ENCODE measurements at places on chromosomes 7 and 10.

DNA sequence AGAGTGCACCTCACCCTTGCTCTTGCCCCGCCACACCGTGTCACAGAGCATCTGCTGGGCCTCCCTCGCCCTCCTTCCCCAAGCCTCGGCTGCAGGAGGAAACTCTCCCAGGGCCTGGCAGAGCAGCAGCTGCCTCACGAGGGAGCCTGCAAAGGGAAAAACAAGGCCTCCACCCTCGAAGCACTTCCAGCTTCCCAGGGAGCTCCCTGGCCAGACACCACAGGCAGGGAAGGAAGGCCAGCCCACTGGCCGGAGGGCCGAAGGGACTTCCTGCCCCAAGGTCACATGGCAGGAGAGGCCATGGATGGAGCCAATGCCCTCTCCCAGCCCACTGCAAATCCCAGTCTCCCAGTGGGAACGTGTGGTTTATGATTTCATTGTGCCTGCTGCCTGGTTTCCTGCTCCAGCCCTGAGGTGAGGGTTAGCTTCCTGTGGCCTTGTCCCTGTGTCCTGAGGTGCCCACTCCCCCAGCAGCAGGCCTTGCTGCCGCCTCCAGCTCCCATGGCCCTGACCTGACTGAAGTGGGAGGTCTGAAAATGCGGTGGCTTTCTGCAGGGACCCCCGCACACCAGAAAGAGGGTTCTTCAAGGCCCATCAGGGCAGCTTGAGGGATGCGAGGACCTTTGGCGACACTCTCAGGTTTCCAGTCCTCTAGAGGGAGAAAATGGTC is 100.5 kb upstream of the PPIF start:
- DNase-seq: no peak

- no peak for DNase-seq
These were observed 5.2 kb upstream of the YAE1 start for GRCh38 chr7:39560997-39561396.

DNA sequence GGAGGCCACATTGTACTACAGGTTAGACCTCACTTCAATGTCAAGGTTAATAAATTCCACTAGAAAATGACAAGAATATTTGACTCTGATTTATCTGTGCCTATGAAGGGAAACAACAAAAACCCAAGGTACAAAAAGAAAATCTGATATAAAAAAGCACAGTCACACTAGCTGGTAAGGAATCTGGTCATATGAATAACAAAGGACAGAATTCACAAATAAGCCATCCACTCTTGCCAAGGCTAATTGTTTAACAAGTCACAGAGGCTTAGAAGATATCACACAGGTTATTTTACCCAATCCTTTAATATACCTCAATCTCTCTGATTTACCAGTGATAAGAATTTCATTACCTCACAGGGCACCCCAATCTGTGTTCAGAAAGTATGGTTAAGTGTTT is 47.9 kb downstream of the IRF5 start:
- no peak for DNase-seq

- no peak for DNase-seq
These were observed 159.8 kb downstream of the MAGI2 start for GRCh38 chr7:79293655-79294142.

DNA sequence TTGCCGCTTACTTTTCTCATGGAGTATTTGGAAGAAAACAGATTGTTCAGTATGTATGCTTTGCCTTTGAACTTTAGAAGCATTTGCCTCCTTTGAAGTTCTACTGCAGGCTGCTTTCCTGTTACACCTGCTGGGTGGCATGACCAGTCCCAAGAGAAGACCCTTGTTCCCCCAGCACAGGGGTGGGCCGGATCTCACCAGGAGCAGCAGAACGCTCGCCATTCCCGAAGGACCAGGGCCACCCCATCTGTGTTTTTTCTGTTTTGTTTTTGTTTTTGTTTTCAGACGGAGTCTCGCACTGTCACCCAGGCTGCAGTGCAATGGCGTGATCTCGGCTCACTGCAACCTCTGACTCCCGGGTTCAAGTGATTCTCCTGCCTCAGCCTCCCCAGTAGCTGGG is 493.6 kb downstream of the PTPRN2 start:
- no peak for DNase-seq

- DNase-seq: no peak
These were observed 12.9 kb downstream of the PDZD8 start for GRCh38 chr10:117362313-117362712.

GRCh38 chr7:75950111-75950681 is 35.2 kb downstream of the POR start:
- DNase-seq: no peak

DNA sequence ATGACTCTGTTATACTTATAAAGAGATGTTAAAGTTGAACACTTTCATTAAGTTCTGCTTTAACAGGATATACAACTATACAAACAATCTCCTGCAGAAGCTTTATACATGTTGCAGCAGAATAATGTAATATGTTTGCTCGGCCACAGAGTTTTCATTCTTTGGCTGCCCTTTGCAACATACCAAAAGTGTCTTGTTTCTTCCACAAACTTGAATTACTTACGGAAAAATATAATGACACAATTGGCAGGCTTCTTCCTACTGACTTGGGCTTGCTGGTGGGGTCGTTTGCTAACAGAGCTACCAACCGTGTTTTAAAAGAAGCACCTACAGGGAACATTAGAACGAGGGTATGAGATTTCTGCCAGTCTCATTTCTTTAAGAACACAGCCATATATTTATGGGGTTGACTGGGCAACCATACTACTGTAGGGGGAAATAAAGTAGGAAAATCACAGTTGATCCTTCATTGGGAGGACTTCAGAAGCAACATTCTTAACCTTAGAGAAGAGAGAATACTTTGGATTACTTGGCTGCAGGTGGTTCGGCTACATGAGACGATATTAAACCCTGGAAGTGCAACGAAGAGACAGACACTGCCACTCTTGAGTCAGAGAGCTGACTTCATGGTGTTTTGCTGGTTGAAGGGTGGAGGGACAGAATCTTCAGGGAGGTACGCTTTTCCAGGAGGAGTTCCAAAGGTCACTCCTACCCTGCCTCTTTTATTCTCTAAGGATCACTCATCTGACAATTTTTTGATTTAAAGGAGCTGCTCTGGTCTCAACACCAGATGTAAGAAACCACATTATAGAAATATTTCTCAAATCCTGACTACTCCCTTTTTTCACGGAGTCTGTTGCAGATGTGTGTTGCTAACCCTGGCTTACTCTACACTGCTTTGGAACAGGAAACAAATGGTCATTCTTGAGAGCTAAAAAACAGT is 123.9 kb downstream of the SEMA3C start:
- no peak for DNase-seq

DNA sequence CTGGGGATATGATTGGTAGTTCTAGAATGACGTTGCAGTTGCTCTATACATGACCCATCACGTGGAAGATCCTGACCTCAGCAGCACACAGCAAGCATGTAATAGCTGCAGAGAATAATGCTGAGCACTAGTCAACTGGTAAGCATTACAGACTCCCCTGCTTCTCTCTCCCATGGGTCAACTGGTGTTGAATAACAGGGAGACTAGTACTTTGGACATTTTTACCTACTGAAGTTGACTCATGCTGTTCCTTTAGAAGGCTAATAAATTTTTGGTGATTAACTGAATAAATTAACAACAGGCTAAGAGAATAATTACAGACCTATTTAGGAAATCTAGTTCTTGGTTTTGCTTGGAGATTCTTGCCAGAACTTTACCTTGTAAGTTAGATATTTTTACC is 234.1 kb downstream of the AUTS2 start:
- DNase-seq: no peak

- DNase-seq: no peak
These were observed 23.7 kb upstream of the ITGB1 start for GRCh38 chr10:32981760-32982159.

DNA sequence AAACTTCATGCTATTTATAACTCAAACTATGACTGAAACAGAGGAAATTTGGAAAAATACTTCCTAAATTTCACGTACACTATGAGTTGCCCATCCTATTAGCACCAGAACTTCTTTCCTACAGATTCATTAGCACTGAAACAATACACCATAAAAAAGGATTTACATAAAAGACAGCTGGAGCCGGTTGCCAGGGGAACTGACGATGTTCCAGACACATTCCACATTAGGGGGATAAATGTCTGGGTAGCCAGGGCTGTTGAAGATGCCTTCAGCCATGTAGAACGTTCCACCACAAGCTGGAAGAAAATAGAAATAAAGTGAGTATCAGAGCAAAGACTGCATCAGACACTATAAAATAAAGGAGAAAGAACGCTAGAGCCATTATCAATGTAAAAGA is 129.8 kb upstream of the RSU1 start:
- no peak for DNase-seq

DNA sequence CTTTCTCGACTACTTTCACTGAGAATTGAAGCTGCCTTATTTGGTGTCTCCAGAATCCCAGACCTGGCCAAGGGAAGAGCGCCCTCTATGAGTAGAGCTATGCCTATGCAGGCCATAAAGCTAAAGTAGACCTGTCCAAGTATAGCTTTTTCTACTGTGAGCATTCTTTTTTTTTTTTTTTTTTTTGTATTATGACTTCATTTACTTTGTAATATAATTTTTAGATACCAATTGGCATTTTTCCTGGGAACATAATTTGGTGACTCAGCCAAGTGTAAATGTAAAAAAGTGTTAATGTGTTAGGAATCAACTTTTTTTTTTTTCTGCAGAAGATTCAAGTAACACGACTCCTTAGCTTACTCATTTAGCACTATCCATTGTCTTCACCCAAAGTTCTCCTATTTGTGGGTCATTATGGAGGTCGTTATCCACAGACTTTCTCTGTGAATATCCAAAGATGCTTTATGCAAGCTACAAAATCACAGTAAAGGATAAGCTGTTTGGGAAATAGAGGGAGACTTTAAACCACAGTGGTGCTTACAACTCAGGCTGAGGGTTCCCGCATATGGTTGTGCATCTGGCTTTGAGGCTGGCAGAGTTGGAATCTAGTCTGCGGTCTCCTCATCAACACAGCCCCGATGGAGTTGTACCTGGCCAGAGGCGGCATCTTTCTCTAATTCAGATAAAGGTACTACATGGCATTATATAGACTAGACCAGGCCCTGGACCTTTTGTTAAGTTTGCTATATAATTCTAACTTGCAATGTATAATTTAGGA is 1040.2 kb upstream of the SORCS1 start:
- DNase-seq: no peak

- peak; percentile 8 for DNase-seq
These were observed 31.8 kb upstream of the VCL start for GRCh38 chr10:73965890-73966768.

DNA sequence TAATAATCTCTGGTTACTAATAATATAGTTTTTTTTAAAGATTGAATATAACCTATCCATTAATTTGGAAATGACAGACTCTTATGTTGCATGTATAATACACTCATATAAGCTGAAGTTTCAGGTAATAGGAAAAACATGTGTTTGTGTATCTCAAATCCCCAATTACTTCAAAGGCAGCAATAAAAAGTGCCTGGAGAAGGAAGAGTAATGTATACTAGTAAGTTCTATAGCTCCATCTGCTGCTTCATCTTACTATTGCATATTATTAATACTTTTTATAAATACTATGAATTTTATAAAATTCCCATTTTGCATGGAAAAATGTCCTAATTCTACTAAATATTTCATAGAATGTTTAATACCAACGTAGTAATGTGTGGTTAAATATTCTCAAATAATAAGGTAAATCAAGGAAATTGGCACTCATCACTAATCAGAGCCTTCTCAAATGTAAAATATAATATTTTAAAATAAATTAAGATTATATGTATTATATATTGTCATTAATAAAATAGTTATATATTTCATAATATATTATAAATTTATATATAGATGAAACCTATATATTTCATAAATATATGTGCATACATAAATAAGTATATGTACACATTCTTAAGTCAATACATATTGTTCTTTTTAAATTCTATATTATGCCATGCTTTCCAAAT is 311.9 kb downstream of the HGF start:
- no peak for DNase-seq
